T-cell (primary cell): ENCODE measurements at places on chromosomes 16 and 17.

DNA sequence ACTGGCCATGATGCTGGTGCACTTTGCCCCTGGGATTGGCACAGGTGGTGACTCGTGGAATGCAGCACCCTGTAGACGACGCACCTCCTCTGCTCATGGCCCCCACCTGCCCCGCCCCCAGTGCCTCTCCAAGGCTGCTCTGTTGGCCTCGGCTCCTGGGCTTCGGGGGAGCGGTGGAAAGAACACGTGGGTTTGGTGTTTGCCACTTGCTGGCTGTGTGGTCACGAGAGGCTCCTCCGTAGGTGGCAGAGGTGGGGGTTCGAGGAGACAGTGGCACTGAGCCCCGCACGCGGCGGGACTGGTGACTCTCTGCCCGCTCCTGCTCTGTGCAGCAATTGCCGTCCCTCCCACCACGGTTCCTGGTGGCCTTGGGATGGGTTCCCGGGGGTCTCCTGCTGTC, 82.8 kb upstream of the ZNF750 start:
- no peak overlapping the region for H3K4me3 ChIP-seq
- no peaks in the 10 kb centered on the region for H3K4me1 ChIP-seq
- no peaks in the 10 kb centered on the region for H3K36me3 ChIP-seq

DNA sequence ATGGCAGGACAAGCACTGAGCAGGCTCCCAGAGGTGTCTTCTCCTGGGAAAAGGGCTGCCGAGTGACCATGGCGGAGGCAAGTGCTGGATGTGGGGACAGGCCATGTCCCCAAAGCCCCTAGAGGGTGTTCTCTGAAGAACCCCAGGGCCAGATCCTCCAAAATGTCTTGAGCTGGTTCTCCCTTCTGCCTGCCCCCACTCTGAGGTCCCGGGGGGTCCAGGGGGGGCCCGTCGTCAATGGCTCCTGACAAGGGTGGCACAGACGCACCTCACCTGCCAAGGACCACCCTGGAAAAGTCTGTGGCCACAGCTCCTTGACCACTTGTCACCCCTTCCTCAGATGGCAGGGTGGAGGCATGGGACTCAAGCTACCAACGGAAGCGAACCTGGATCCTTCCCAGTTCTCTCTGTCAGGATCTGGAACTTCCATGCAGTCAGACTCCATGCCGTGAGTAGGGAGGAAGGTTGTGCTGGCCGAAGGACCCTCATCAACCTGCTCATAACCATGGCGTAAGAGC, 2.3 kb upstream of the MYO1C start:
- no peak overlapping the region for H3K27ac ChIP-seq
- no peaks in the 10 kb centered on the region for H3K27me3 ChIP-seq
- H3K36me3 ChIP-seq: peaks cover 26% of the 10 kb centered on the region

DNA sequence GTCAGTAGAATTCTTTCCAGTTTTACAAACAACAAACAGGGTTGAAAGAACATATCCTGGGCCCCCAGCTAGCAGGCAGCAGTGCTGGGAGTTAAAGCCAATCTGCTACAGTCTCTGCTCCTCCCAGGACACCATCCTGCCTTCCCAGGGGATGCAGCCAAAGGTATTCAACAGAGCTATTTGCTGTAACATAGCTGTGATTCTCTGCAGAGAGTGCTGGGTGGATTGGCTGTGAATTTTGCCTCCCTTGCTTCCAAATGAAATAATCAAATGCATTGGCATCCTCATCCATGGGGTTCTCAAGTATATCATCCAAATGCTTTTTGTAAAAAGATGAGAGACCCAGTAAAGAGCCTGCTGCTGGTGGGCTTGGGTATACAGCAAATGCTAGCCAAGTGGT, 124.3 kb downstream of the NPIPB5 start:
- no peak overlapping the region for H3K27ac ChIP-seq
- no peaks in the 10 kb centered on the region for H3K4me1 ChIP-seq
- no peak overlapping the region for H3K4me3 ChIP-seq
- no peaks in the 10 kb centered on the region for H3K36me3 ChIP-seq
- H3K27me3 ChIP-seq: peaks cover 12% of the 10 kb centered on the region

DNA sequence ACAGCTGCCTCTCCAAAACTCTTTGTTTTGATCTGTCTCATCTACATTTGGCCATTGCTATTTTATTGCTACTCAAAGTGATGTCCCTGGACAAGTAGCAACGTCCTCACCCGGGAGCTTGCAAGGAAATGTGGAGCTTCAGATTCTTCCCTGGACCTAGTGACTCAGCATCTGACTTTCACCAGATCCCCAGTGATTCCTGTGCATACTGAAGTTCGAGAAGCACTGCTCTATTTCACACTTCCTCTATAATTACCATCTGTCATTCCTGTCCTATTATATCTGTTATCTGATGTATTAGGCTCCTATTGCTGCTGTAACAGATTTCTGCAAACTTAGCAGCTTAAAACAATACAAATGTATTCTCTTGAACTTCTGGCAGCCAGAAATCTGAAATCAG, 28.5 kb upstream of the VAT1L start:
- DNase-seq: no peak
- no peaks in the 10 kb centered on the region for H3K36me3 ChIP-seq
- H3K27me3 ChIP-seq: no peaks in the 10 kb centered on the region
- no peaks in the 10 kb centered on the region for H3K4me1 ChIP-seq
- no peak overlapping the region for H3K4me3 ChIP-seq
